ENCODE measurements at places on chromosomes 7 and 10. TPM values are rescaled to one million over a fixed set of nuclear protein-coding genes. Genes with fewer than 3 reads are reported as not detected.

COL1A2 gene
- 10,885 TPM for total RNA-seq

EPHA1 gene
- total RNA-seq: 1.3 TPM

FBXL13 gene
- total RNA-seq: 8.0 TPM

CYP2C18 gene
- not detected for total RNA-seq

KIAA1549 gene
- total RNA-seq: 1.2 TPM

NAT16 gene
- not detected for total RNA-seq

TCAF2 gene
- total RNA-seq: 3.3 TPM

DNA sequence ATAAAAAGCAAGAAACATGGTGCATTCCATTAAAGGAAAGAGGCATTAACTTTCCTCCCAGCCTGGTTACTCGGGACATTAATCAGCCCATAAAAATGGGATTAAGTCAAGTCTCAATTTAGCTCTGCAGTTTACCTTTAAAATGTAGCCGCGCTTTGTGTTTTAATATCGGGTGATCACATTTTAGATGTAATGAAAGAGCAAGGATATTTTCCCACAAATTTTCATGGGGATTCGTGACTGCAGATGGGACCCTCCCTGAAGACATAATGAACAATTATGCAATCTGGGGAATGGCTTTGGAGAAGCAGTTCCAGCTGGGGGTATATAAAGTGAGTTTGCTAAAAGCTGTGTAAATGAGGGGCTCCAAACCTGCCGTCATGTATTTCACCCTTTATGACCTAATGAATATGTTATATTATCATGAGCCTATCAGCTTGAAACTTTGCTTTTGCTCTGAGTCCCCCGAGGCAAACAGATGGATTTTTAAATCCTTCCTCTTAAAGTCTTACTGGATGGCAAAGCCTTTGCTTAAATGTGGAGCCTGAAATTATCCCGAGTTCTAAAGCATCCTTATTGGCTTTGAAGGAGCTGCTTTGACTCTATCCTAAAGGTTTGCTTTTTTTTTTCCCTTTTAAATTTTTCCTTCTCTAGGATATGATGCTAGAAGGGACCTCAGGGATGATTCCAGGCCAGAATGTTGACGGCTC lies 31.8 kb downstream of the BAMBI start:
- no peak for DNase-seq
- H3K27me3 ChIP-seq: no peaks in the 10 kb centered on the region
- H3K36me3 ChIP-seq: no peaks in the 10 kb centered on the region
- H3K27ac ChIP-seq: no peak overlapping the region
- H3K4me1 ChIP-seq: no peaks in the 10 kb centered on the region
- H3K4me3 ChIP-seq: no peak overlapping the region

GRCh38 chr10:89345367-89346000 lies 17.7 kb downstream of the IFIT3 start:
- no peak overlapping the region for H3K27ac ChIP-seq
- no peaks in the 10 kb centered on the region for H3K36me3 ChIP-seq
- H3K27me3 ChIP-seq: no peaks in the 10 kb centered on the region
- H3K4me1 ChIP-seq: no peaks in the 10 kb centered on the region

DNA sequence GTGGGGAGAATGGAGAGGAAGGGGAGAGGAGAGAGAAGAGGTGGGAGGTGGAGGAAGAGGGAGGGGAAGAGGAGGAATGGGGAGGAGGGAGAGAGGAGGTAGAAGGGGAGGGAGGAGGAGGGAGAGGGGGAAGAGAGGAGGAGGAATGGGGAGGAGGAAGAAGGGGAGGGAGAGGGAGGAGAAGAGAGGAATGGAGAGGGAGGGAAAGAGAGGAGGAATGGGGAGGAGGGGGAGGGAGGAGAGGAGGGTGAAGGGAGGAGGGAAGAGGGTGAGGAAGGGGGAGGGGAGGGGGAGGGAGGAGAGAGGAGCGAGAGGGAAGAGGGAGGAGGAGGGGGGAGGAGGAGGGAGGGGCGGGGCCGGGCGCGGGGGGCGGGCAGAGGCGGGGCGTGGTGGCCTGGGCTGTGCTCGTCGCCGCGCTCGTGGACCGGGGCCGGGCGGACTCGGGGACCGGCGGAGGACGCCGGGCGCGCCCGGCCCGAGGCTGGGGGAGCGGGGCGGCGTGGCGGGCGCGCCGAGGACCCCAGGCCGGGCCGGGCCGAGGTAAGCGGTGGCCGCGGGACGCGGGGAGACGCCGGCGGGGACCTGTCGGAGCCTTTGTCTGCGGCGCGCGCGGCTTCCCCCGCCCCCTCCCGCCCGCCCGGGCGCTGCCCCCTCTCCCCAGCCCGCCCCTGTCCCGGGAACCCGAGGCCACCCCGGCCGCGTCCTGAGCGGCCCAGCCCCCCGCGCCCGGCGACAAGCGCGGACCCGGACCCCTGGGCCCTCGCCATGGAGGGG lies at the start of gene SLC29A4:
Gene SLC29A4 (plus strand): TSS at position 401 of the 774 bp plus-strand sequence. CDS start 4,874 bp downstream, outside the sequence.
- peak within 1 kb of the TSS; percentile 28 for H3K27ac ChIP-seq
- H3K36me3 ChIP-seq: no peaks in the 10 kb centered on the region
- H3K4me1 ChIP-seq: peaks cover 8% of the 10 kb centered on the region
- DNase-seq: no peak
- H3K4me3 ChIP-seq: peak within 1 kb of the TSS; percentile 36

DNA sequence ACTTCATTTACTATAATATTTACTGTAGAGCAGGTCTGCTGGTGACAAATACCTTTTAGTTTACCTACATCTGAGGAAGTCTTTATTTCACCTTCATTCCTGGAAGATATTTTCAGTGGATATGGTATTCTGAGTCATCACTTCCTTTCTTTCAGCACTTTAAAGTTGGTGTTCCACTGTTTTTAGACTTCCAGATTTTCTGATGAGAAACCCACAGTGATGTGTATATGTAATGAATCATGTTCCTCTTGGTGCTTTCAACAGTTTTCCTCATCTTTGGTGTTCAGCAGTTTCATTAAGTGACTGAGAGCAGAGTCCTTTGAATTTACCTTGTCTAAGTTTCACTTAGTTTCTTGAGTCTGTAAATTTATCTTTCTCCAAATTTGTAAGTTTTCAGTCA lies 36.4 kb downstream of the COPG2 start:
- H3K27me3 ChIP-seq: no peaks in the 10 kb centered on the region
- no peak for DNase-seq
- H3K4me1 ChIP-seq: no peaks in the 10 kb centered on the region
- no peak overlapping the region for H3K4me3 ChIP-seq
- H3K27ac ChIP-seq: no peak overlapping the region
- no peaks in the 10 kb centered on the region for H3K36me3 ChIP-seq

GRCh38 chr7:77904252-77904651 lies 105.7 kb downstream of the PHTF2 start:
- DNase-seq: no peak
- no peaks in the 10 kb centered on the region for H3K4me1 ChIP-seq
- H3K36me3 ChIP-seq: no peaks in the 10 kb centered on the region
- H3K4me3 ChIP-seq: no peak overlapping the region

- DNase-seq: no peak
- H3K4me3 ChIP-seq: no peak overlapping the region
- H3K36me3 ChIP-seq: no peaks in the 10 kb centered on the region
- H3K27me3 ChIP-seq: no peaks in the 10 kb centered on the region
Measured at GRCh38 chr10:29949411-29950011, 109.9 kb downstream of the JCAD start.

GRCh38 chr7:158649279-158649678 lies 55.3 kb downstream of the NCAPG2 start:
- no peaks in the 10 kb centered on the region for H3K27me3 ChIP-seq
- no peaks in the 10 kb centered on the region for H3K4me1 ChIP-seq
- H3K36me3 ChIP-seq: no peaks in the 10 kb centered on the region

- H3K4me3 ChIP-seq: no peak overlapping the region
- H3K4me1 ChIP-seq: no peaks in the 10 kb centered on the region
- no peaks in the 10 kb centered on the region for H3K36me3 ChIP-seq
- no peak overlapping the region for H3K27ac ChIP-seq
- no peaks in the 10 kb centered on the region for H3K27me3 ChIP-seq
Measured at GRCh38 chr10:78162853-78163252, 129.2 kb downstream of the RPS24 start.

DNA sequence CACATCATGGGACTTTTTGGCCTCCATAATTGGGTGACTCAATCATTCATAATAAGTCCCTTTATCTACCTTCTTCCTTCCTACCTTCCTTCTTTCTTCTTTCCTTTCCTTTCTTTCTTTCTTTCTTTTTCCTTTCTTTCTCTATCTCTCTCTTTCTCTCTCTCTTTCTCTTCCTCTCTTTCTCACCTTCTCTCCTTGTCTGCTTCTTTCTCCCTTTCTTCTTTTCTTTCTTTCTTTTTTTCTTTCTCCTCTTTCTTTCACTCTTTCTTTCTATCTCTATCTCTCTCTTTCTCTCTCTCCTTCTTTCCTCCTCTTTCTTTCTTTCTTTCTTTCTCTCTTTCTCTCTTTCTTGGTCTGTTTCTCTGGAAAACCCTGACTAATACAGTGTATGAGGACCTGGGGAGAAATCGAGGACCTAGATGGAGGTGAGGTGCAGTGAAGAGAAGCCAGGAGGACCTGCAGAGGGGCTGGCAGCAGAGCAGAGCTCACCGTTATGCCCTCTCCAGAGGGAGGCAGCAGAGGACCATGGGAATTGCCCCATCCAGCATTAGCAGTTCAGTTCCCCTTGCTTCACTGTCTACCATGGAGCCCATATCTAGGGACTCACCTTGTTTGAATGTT lies 52.7 kb upstream of the BTRC start:
- H3K27ac ChIP-seq: no peak overlapping the region
- no peak for DNase-seq
- no peaks in the 10 kb centered on the region for H3K27me3 ChIP-seq
- peaks cover 5% of the 10 kb centered on the region for H3K4me1 ChIP-seq

DNA sequence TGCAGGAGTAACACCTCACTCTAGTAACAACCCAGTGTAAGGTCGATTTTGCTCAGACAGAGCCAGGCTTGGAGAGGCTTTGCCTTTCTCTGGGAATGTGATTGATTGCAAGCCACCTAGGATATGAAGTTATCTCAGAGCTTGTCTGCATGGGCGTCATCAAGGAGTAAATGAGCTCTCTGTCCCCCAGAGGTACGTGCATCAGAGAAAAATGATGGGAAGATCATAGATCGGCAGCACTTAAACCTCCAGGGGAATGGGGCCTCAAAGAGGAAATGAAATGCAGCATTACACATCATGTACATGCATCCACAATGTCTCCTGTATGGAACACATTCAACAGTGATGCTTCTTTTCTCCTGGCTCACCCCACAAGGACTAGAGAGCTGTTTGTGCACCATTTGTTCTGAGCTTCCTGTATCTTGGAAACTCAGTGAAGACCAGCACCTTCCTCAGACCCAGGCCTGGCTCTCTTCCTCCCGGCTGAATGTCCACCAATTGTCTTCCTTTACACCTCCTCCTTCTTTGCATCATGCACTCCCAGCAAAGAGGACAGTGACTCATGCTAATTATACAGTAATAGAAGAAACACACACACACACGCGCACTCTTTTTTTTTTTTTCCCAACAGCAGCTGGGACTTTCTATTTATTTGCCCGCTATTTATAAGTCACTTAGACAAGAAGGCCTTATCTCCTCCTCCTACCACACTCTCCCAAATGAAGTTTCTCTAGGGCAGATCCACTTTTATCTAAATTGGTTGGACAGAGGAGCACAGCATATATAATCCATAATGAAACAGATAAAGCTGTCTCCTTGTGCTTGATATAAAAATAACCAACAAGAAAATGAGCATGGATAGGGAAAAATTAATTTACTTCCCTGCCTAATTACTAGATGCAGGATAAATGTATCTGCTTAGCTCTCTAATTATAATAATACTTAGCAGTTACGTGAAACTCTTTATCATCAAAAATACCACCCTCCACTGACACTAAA lies 990.7 kb downstream of the CCSER2 start:
- no peaks in the 10 kb centered on the region for H3K4me1 ChIP-seq
- no peaks in the 10 kb centered on the region for H3K27me3 ChIP-seq
- no peaks in the 10 kb centered on the region for H3K36me3 ChIP-seq
- DNase-seq: no peak
- no peak overlapping the region for H3K27ac ChIP-seq

DNA sequence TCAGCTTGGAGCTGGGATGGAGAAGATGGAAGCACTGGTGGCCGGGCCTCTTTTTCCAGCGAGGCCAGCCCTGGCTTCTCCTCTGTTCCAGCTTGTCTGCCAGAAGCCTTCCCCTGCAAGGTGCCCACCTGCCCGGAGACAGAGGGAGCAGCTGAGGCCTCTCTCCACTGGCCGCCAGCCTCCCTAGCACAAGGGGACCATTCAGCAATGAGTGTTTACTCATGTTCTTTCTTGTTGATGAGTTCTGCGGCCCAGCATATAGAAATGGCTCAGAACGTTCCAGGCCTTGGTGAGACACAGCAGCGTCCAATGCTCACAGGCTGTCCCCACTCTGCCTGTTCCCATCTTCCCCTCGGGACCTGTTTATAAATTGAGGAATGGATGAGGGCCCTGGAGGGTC lies 47.3 kb downstream of the CHST3 start:
- H3K36me3 ChIP-seq: no peaks in the 10 kb centered on the region
- no peak for DNase-seq
- H3K27me3 ChIP-seq: no peaks in the 10 kb centered on the region

- H3K4me3 ChIP-seq: no peak overlapping the region
- no peaks in the 10 kb centered on the region for H3K4me1 ChIP-seq
- H3K27me3 ChIP-seq: no peaks in the 10 kb centered on the region
- no peak overlapping the region for H3K27ac ChIP-seq
- DNase-seq: no peak
- no peaks in the 10 kb centered on the region for H3K36me3 ChIP-seq
Measured at GRCh38 chr7:2210551-2211258, 22.0 kb downstream of the MAD1L1 start.

DNA sequence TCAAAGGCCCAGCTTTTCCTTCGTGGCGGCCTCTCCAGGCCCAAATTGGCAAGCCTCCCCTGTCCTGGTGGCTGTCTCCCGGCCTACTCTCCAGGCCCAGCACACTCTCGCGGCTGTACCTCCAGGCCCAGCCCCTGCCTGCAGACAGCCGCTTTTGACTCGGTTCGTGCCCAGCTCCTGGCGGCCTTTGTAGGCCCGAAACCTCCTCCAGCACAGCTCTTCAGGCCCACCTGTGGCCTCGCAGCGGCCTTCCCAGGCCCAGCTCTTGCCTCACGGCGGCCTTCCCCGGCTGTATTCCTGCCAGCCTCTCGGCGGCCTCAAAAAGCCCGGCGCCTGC lies 18.2 kb upstream of the TMEM248 start:
- no peaks in the 10 kb centered on the region for H3K36me3 ChIP-seq
- H3K4me1 ChIP-seq: no peaks in the 10 kb centered on the region
- no peak for DNase-seq
- no peak overlapping the region for H3K27ac ChIP-seq
- H3K27me3 ChIP-seq: no peaks in the 10 kb centered on the region
- no peak overlapping the region for H3K4me3 ChIP-seq

DNA sequence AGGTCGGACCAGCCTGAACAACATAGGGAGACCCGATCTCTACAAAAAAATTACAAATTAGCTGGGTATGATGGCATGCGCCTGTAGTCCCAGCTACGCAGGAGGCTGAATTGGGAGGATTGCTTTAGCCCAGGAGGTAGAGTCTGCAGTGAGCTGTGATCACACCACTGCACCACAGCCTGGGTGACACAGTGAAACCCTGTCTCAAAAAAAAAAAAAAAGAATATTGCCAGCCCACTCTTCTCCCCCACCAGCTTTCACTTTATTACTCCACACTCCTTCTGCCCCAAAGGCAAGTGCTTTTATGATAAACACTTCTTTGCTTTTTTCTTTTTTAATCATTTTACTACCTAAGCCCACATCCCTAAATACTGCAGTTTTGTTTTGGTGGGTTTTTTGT lies 14.8 kb downstream of the RAB19 start:
- H3K36me3 ChIP-seq: no peaks in the 10 kb centered on the region
- no peaks in the 10 kb centered on the region for H3K27me3 ChIP-seq
- DNase-seq: no peak
- H3K27ac ChIP-seq: no peak overlapping the region
- H3K4me1 ChIP-seq: no peaks in the 10 kb centered on the region
